NCI-H2081 (cell line): ENCODE measurements at places on chromosomes 12 and 14.

GRCh38 chr14:92734618-92735017 lies 13.8 kb downstream of the LGMN start:
- DNase-seq = no peak

DNA sequence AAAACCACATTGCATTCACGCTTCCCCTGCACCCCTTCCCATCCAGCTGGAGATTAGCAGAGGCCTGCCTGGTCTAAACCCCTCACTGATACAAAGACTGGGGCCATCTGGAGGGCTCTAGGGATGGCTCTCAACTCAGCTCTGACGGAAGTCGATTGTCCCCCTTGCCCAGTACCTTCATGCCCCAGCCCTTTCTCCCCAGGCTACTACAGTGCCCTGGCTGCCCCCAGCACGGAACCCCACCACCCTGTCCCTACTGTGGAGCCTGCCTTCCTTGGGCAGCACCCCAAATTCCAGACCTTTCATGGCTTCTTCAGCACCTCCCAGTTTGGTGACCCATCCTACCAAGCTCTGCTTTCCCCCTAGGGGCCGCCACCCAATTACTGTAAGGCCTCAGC lies 25.6 kb downstream of the ZFP36L1 start:
- DNase-seq = no peak

DNA sequence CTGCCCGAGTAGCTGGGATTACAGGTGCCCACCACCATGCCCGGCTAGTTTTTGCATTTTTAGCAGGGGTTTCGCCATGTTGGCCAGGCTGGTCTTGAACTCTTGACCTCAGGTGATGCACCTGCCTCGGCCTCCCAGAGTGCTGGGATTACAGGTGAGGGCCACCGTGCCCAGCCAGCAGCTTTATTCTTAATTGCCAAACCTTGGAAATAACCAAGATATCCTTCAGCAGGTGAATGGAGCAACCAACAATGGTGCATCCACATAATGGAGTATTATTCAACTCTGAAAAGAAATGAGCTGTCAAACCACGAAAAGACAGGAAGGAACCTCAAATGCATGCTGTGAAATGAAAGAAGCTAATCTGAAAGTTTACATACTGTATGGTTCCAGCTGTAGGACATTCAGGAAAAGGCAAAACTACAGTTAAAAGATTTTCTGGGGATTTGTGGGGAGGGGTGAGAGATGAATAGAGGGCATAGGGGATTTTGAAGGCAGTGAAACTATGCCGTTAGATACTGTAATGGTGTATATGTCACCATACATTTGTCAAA lies 118.8 kb upstream of the CCND2 start:
- DNase-seq = no peak

- peak; percentile 12 for DNase-seq
These were observed 765.2 kb downstream of the NOVA1 start for GRCh38 chr14:25832585-25832984.

DNA sequence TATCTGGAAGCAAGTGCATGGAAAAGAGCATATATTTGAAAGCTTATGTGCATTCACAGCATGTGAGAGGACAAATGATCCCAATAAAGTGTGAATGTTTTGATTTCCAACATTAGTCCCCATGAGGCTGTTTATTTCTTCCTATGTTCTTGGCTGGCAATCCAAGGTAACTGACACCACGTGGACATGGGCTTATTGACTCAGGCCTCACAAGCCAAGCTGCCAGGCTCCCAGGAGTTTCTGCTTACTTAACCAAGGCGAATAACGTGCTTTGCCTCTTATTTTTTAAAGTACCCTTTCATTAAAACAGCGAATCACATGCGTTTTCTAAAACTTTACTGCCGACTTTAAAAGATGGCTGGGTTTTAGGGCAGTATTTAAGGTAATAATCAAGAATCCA lies 441.7 kb downstream of the FUT8 start:
- no peak for DNase-seq

- no peak for DNase-seq
These were observed 32.4 kb downstream of the CAMKK2 start for GRCh38 chr12:121264135-121264534.

DNA sequence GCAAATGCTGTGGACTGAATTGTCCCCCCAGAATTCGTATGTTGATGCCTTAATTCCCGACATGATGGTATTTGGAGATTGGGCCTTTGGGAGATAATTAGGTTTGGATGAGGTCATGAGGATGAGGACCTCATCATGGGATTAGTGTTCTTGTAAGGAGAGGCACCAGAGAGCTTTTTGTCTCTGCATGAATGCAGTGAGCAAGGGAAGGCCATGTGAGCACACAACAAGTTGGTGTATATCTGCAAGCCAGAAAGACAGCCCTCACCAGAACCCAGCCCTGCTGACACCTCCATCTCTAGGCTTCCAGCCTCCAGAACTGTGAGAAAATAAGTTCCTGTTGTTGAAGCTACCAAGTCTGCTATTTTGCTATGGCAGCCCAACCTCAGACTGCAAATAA lies 51.9 kb upstream of the SMCO2 start:
- DNase-seq = no peak

DNA sequence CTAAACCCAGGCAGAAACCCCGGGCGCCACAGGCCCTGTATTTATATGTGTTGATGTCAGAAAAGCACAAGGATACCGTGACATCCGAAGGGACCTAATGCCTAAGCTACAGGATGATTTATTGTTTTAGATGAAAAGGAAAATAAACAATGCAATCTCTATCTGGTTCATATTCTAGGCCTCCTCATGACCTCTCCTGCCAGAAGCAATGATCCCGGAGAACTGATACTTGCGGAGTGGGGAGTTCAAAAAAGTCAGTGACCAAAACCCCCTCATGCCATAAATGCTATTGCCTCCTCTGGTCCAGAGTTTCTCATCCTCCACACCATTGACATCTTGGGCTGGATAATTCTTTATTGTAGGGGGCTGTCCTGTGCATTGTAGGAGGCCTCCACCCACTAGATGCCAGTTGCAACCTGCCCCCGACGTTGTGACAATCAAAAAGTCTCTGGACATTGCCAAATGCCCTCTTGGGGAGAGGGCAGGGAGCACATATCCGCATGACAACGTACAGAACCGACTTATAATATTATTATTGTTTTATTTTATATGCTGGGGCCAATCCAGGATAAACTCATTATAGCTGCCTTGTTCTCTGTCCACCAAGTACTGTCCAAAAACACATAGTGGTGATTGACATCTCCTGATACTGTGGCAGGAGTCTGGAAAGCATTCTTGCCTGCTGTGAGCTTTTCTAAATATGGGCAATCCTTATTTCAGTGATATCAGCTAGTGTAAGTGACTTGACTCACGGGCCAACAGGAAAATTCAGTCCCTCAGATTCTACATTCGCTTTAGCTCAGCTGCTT lies 1.1 kb upstream of the CSRP2 start:
- no peak for DNase-seq
